Left colon (tissue), 2 donors: ENCODE measurements at places on chromosomes 11 and 22. TPM values are rescaled to one million over a fixed set of nuclear protein-coding genes. Genes with fewer than 3 reads are reported as not detected.

The C11orf91 gene
- not detected for total RNA-seq

The IFTAP gene
- 7.8 TPM for total RNA-seq

The TBX10 gene
- total RNA-seq, result 27.1 TPM

The WNT7B gene
- total RNA-seq, result not detected

The KRTAP5-7 gene
- total RNA-seq, result 0.61 TPM

The RIBC2 gene
- 0.84 TPM for total RNA-seq

The POGLUT3 gene
- total RNA-seq, result 14.0 TPM

The CASP5 gene
- 31.1 TPM for total RNA-seq

The TSKU gene
- 42.6 TPM for total RNA-seq

The DLG2 gene
- 1.9 TPM for total RNA-seq

The DDTL gene
- total RNA-seq, result 4.5 TPM

The ZNRF3 gene
- total RNA-seq, result 6.2 TPM

The APOL4 gene
- 0.95 TPM for total RNA-seq

The PPP6R3 gene
- 102 TPM for total RNA-seq

The GPR83 gene
- 0.08 TPM for total RNA-seq

The ART5 gene
- not detected for total RNA-seq

The OR52A1 gene
- not detected for total RNA-seq

The C1QTNF4 gene
- 0.53 TPM for total RNA-seq

The DEUP1 gene
- total RNA-seq, result not detected

The SLC22A8 gene
- not detected for total RNA-seq
